ENCODE measurements at places on chromosomes 12 and 14.

GRCh38 chr14:37590428-37591139 lies 4.5 kb downstream of the FOXA1 start:
- DNase-seq, result no peak

- DNase-seq, result no peak
Observed at GRCh38 chr12:99019798-99020197, 374.7 kb downstream of the APAF1 start.

DNA sequence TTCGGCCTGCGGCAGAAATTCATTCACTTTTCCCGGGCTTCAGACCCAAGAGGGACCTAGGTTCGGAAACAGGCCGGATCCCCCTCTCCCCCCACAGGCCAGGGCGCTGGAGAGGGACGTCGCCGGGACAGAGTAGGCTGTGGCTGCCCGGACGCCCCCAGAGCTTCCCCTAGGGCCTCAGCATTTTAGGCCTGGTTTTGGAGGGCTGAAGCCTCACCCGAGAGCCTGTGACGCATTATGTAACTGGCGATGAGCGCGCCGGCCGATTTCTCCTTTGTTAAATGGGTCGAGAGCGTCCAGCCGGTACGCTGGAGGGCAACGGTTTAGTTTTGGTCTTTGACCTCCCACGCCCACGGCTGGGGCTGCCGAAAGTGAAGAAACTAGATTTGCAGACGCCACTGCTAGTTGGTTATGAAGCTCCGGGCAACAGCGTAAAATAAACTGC lies 657 bp downstream of the PEBP1 start:
- no peak for DNase-seq

GRCh38 chr14:77204459-77204771 lies 22.8 kb downstream of the TMEM63C start:
- no peak for DNase-seq

- DNase-seq, result no peak
Observed at GRCh38 chr12:122161682-122162081, 12.3 kb downstream of the IL31 start.

- no peak for DNase-seq
Observed at GRCh38 chr14:57492859-57493258, 798 bp downstream of the CCDC198 start.

GRCh38 chr14:61107869-61108493 lies 126.9 kb downstream of the SLC38A6 start:
- DNase-seq, result peak; percentile 4

GRCh38 chr12:18992336-18992735 lies 137.2 kb upstream of the PLEKHA5 start:
- no peak for DNase-seq

DNA sequence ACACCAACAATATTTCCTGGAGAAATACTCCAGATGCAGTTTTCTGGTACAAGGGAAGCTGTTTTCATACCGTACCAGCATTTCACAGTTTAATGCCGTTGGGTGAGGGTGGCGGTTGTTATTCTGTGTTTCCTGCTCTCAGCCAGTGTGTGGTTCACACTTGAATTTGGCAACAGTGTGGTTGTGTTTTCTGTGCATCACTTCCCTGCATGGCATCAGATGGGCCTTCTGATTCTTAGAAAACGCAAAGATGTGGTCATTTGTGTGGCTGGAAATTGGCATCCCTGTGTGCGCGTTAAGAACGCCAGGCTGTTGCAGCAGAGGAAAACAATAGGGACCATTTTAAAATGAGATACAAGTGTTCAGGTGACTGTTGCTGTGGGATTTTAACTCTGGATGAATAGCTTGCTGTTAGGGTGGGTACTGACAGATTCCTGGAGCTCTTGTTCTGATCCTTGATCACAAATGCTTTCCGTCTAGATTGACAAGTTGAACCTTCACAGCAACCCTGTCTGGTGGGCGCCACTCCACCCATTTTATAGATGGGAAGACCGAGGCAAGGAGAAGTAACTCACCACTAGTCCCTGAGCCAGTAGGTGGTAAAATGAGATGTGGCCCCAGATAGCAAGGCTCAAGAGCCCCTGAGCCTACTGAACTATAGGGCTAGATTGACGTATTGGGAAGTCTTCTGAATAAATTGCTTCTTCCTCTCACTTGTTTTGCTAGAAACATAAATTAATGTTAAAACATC lies 231.2 kb downstream of the CHST11 start:
- DNase-seq, result no peak

DNA sequence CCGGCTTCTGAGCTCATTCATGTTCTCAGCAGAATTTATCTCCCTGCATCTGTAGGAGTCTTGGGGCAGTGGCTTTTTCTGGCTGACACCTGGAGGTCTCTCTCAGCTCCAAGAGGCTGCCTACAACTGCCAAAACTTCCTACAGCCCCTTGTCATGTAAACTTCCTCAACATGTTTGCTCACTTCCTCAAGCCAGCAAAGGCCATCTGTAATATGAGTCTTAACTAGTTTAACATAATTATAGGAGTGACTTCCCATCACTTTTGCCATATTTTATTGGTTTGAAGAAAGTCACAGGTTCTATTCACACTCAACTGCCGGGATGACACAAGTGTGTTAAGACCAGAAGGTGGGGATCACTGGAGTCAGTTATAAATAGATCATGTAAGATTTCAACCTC lies 194.0 kb downstream of the VRK1 start:
- DNase-seq, result no peak

DNA sequence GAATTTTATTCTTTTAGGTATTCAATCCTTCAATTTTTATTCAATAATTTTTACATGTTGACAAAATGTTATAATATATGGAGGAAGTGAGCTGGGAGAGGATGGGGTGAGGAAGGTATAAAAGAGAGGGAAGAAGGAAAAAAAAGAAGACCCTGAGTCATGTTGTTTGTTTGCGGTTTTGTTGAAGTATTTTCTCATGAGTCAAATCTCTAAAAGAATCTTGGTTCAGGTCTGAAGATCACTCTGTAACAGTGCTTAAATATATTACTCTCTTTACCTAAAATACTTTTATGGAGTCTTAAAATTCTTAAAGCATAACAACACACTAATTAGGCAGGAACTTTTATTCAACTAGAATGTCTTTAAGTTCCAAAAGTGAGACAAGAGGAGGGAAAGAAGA lies 489.6 kb upstream of the GARIN6 start:
- no peak for DNase-seq

DNA sequence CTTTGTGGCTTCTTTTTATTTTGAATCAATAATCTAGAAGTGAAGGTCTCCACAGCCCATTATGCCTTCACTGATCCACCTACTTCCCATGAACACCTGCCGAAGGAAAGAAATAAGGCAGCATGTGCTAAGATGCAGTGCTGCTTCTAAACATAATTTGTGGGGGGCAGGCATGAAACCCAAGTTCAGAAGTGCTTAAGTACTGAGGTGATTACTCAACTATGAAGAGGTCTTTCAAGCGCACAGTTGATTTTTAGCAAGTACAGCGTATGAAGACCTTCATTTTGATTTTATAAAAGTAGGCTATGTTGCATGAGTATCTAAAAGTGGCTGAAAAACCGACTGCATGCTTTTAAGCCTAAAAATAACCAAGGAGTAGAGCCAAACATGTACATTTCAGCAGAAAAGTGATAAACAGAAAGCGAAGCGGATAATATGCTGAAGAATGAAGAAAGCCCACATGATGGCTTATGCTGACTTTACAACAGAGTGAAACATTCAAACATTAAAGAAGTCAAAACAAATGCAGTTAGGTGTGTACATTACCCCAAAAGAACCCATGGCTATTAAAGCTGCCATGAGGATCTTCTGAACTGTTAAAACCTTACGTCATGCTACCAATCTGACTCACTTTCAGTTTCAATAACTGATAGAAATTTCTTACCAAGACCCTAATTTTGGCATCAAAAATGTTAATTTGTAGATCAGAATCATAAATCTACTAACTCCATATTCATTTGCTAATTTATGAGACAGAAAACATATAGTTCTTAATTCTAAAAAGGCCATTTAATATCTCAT lies 29.3 kb downstream of the KICS2 start:
- no peak for DNase-seq

DNA sequence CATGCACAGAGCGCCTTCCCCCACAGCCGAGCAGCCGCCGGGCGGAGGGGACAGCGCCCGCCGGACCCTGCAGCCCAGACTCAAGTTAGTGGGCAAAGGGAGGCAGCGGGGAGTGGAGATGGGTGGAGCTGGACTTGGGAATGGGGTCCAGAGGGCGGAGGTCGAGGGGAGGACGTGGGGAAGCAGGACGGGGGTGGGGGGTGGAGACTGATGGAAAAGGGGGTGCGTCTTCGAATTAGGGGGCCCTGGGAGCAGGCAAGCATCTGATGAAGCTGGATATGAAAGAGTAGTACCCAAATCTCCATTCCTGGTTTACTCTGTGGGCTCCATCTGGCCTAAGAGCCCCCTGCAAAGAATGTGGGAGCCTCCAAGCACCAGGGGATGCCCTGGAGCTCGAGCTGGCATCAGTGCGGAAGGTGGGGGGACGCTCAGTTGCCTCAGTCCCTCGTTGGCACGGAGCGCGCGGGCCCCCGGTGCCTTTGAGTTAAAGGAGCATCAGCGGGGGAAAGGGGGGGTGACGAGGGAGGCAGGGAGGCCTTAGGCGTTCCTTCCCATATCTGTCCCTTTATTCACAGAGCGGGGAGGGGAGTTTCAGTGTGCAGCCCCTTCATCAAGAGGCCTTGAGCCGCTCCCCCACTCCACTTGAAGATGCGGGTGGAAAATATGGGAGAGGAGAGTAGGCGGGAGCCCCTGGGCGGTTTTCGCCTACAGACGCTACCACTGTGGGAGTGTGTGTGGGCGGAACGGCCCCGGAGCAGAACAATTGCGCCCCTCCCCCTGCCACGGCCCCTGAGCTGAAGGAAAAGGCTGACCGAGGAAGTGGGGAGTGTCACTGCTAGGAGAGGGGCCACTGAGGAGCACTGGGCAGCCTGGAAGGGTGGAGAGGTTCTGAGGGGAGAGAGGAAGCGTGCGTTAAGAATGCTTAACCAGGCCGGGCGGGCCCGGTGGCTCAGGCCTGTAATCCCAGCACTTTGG lies 644 bp downstream of the NAB2 start:
- DNase-seq, result peak; percentile 79

- no peak for DNase-seq
Observed at GRCh38 chr14:92459030-92459949, 54.3 kb upstream of the RIN3 start.

- peak; percentile 73 for DNase-seq
Observed at GRCh38 chr12:122859303-122860039, 24.2 kb downstream of the HIP1R start.

DNA sequence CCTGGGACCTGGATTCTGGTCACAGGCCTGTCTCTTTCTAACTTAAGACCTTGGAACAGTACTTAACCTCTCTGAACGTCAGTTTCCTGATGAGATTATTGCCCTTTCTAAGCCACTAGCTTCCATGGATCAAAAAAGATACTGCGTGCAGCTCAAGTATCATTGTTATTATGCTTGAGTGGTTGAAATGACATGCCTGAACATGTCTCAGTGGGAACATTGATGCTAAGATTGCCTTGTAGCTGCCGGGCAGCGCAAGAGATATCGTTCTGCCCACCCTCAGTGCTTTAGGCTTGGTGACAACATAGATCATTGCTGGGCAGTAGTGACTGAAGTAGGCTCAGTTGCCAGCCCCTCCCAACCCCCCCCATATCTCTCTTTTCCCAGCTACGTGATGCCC lies 131.9 kb downstream of the SMOC1 start:
- no peak for DNase-seq

GRCh38 chr12:88648625-88649024 lies 68.4 kb upstream of the KITLG start:
- no peak for DNase-seq

GRCh38 chr14:24849471-24849870 lies 200.5 kb downstream of the STXBP6 start:
- DNase-seq, result no peak

- DNase-seq, result no peak
Observed at GRCh38 chr12:123465084-123465483, 7.1 kb downstream of the SNRNP35 start.

DNA sequence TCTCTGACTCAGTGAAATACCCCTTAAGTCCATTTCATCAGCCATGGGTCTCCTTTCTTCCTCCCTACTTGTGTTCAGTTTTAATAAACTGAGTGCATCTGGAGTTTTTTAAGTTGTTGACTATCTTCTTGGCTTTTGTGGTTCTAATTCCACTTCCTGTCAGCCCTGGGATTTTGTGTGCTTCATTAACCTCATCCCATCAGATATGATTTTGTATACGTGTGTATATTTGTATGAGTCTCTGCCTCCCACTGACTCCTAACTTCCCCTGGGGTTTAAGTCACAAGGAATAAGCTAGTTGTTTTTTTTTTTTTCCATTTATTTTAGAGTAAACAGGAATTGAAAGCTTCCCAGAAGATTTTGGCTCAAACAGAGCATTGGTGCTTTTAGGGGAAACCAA lies 62.7 kb downstream of the TTLL5 start:
- no peak for DNase-seq

GRCh38 chr12:122067966-122068365 lies 10.6 kb upstream of the MLXIP start:
- DNase-seq, result no peak

DNA sequence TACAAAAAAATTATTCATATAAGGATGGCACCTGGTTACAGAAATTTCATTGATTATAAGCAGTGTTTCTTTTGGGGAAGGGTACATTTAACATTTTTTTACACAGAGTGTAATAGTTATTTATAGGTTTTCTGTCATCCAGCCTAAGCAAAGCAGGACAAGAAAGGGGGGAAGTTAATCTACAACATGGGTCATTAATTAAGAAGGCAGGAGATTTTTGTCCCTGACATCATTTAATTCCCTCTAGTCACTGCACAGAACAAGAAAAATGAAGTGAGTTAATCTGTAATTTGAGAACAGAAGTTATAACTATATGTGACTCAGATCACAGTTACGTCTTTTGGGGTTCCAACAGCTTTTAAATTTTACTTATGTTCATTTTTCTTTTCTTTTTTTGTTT lies 173.4 kb downstream of the PTPRO start:
- DNase-seq, result no peak

DNA sequence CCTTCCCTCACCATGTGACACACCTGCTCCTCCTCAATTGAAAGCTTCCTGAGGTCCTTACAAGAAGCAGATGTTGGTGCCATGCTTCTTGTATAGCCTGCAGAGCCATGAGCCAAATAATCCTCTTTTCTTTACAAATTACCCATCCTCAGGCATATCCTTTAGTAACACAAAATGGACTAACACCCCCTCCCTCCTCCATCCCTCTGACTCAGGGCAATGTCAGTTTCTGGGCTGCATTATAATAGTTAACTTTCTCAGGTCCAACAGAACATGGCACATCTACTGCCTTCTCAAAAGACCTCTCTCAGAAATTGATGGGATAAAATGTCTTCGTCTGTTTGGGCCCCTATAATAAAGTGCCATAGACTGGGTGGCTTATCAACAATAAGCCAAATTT lies 287.0 kb downstream of the DPF3 start:
- DNase-seq, result no peak

Measured in H7 (cell line).